ENCODE measurements at places on chromosomes 1 and 21.

- no peak for DNase-seq
Observed at GRCh38 chr1:11352816-11353799, 80.1 kb downstream of the UBIAD1 start.

- DNase-seq: no peak
Observed at GRCh38 chr1:81388435-81388834, 412.3 kb upstream of the ADGRL2 start.

- no peak for DNase-seq
Observed at GRCh38 chr1:101282314-101283038, 45.7 kb downstream of the S1PR1 start.

DNA sequence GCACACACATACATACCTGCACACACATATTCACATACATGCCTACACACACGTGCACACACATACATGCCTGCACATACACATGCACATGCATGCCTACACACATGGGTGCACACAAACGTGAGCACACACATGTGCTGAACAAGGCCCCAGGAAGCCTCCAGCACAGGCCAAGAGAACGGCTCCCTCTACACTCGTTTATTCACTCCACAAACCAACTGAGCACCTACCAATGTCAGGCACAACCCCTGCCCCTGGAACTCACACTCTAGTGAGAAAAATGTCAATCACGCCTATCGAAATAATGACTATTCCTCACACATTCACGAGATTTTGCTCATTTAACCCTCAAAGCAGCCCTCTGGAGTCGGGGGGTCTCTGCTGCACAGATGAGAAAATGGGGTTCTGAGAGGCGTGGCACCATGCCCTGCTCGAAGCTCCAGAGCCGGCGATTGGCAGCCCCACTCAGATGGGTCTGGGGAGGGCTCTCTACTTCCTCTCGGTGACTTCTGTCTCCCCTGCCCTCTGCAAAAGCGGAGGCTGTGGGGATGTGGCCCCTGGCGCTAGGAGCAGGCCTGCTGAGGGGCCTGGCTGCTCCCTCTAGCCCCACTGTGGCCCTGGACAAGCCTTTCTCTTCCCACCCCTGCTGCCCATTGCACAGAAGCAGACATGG lies 90.2 kb upstream of the RUNX3 start:
- DNase-seq: no peak

DNA sequence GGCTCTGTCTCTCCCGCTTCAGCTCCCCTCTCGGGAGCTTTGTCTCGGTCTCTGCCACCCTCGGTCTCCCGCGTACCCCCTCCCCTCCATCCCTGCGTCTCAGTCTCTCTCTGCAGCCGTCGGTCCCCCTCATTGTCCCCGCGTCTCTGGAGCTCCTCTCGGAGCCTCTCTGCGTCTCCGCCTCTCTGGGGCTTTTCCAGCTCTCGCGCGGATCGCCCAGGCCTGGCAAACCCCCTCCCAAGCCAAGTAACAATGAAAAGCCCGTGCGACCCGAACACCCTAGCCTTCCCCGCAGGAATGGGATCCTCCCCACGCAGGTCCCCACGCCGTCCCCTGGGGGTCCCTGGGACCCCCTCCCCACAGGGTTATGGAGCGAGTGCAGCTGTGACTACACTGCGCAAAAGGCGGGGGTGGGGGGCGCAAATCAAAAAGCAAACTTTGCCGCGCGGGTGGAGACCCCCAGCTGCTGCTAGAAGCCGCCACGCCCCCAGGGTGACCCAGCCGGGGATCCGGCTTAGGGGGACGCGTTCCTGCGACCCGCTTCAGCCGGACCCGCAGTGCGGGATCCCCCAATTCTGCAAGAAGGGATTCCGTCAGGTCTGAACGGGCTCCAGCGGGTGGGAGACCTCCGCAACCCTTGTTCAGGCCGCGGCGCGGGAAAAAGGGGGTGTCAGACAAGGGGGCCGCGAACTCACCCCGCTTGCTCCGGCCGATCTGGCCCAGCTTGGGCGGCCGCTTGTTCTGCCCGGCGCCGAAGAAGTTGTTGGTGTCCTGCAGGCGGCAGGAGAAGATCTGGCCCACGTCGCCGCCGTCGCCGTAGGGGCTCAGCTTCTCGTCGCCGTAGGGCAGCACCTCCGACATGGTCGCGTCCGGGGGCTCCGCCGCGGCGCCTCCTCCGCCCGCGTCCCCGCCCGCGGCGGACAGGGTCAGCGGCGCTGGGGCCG lies 1.2 kb downstream of the CAMK2N1 start:
- no peak for DNase-seq

DNA sequence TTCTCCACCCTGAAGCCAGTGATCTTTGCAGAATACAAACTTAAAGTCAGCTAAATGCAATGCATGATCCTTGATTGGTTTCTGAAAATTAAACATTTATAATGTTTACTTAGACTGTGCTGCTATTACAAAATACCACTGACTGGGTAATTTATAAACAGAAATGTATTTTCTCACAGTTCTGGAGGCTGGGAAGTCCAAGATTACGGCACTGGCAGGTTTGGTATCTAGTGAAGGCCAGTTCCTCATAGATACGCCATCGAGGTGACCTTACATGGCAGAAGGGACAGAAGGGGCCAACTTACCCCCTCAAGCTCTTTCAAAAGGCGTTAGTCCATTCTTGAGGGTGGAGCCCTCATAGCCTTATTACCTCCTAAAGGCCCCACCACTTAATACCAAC lies 2.8 kb upstream of the BOLA1 start:
- DNase-seq: no peak

- DNase-seq: no peak
Observed at GRCh38 chr1:61640531-61641530, 84.1 kb downstream of the TM2D1 start.

GRCh38 chr21:37762606-37763005 lies 153.7 kb downstream of the KCNJ6 start:
- DNase-seq: peak; percentile 57

DNA sequence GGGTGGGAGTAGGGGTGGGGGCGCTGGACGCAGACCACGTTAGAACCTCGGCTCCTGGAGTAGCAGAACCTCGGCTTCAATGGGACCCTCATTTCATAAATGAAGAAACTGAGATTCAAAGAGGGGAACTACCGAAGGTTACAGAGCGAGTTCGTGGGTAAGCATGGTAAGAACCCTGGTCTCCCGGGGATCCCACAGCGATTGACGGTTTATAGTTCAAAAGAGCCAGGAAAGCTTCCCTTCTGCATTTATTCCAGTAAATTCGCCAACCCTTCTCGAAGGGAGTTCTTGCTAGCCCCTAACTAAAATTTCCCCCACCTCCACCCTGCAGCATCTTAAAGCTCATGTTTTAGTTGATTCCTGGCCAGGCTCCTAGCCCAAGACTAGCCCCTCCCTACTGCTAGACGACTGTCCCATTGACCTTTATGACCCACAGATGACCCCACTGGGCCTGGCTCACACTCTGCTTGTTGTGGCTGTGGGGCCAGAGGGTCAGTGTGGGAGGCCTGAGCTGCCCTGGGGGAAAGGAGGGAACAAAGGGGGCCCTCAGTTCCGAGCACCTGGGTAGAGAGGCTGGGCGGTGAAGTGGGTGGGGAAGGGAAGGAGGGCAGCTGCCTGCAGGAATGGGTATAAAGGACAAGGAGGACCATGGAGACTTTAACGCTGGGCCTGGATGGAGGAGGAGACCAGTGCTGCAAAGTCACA lies 558 bp upstream of the KIF21B start:
- DNase-seq: no peak

DNA sequence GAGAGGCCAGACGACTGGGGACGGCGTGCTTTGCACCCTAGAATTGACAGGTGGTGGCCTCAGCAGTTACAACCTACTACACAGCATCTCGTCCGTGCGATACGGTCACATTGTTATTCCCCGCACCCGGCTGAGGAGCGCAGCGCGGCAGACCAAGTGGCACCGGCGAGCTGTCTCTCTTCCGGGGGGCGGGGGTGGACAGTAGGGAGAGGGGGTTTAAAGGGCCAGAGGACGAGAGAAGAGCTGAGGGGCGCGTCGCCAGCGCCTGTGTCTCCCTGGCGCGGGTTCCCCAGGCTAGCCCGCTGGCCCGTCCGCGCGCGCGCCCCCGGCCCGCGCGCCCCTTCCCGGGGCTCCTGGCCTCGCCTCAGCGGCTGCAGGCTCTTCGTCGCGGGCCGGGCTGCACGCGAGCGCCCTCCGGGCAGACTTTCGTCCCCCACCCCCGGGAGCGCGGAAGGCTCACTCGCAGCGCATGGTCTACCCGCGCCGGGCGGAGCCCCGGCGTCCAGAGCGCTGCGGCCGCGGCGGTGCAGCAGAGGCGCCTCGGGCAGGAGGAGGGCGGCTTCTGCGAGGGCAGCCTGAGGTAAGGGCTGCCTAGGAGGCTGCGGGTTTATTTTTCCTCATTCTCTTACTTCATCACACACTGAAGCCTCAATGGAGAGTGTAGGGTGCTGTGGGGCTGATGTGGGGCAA lies at the start of gene PDE4B:
Gene PDE4B, plus strand, starts transcription at position 227 of the 690 bp plus-strand sequence.
- DNase-seq: no peak

- DNase-seq: no peak
Observed at GRCh38 chr1:6745073-6745472, 40.2 kb upstream of the CAMTA1 start.

- DNase-seq: no peak
Observed at GRCh38 chr1:193456811-193457280, 270.4 kb upstream of the B3GALT2 start.

DNA sequence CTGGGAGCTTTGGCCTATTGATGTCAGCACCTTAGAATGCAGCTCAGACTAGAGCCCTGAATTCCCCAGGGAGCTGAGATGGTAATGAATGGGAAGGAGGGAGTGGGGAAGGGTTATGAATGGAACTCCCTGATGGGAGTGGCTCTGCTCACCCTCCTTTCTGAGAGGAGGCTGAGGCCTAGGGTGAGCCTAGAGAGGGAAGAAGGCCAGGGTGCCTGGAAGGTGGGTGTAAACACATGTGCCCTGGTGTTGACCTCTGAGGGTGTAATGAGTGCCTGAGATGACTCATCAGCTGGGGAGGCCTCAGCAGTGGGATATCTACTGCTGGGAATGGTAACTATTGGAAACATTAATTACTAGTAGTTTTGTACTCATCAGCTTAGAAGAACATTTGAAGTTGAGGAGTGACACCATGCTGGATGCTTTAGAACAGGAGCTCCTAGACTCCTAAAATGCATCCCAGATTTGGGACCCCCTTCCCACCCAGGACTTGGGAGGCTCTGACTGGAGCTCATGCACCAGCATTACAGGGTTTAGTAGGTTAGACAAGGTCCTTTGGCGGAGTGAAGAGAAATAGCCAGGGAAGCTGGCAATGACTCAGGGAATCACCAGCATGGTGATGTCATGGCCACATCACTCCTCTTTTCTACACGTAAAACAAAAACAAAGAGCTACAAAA lies 16.0 kb upstream of the PIGV start:
- no peak for DNase-seq

DNA sequence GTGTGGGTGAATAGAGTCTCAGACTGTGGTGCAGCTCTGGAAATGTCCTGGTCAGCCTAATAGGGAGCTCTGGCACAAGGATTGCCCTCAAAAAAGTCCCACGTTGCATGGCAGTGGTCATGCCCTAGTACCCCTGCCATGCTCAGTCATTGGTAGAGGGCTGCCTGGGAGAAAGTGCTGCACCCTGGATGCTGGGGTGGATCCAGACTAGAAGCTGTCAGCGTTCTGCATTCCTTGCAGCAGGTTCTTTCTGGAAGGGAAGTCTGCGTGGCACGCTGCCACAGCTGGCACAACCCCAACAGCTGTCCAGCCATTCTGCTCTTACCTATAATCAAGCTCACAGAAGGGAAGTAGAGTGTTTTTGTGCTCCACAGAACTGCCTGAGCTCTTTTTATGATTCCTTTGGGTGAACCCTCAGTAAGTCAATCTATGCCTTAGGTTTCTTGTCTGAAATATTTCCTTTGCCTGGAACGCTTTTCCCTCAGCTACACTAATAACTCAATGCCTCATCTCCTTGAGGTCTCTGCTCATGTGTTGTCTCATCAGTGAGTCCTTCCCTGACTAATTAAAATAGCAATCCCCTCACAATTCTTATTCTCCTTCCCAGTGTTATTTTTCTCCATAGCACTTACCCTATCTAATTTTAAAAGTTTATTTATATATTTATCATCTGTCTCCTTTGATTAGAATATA lies 61.5 kb upstream of the JAK1 start:
- DNase-seq: peak; percentile 64

DNA sequence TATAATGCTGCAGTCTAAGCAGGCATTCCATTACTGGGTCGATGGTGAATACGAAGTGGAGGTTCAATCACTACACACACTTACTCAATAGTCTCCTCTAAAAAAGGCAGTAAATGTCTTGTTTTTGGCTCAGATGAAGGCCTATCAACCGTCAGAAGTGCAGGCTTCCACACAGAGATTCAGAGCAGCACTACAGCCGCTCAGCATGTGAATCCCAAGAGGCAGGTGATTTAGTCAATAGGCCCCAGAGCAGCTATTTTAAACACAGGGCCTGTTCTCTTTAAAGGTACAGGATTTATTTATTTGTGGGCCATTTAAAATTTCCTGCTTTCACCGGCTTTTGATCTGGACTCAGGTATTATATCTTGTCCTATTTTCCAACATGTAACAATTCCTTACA lies 293.7 kb downstream of the RGS7 start:
- DNase-seq: no peak

- DNase-seq: no peak
Observed at GRCh38 chr1:185645162-185645640, 89.0 kb upstream of the HMCN1 start.

- DNase-seq: no peak
Observed at GRCh38 chr1:85225624-85226380, 25.0 kb upstream of the SYDE2 start.

DNA sequence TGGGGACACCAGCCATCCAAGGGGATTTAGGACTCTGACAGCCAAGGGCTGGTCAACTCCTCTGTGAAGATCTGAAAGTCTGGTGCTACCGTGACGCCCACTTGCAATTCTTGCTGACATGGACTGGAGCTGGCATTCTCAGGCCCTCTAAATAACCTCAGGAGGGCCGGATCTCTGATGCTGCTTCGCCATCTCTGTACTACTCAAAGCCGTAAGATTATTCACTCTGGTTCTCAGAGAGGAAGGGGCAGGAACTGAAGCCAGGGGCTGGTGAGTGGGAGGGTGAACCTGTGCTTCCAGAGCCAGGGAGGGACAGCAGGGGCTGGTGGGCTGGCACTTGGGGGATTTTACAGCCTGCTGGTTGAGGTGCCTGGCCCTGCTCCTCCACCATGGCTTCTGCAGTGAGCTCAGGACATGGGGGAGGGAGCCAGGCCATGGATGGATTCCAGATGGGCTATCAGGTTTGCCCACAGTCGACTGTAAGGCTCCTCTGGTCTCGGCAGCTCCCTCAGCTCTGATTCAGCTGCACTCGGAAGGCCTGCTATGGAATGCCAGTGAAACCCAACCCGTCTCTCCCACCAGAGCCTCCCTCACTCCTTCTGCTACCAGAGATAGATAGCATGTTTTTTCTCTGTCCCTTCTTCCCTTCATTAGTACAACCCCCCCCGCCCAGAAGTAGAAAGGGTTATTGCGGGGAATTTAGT lies 84.5 kb downstream of the PLXNA2 start:
- DNase-seq: peak; percentile 73

Data from NCI-H446 (cell line).